Articular chondrocyte of knee joint (primary cell): ENCODE measurements at places on chromosomes 7 and 10. TPM values are rescaled to one million over a fixed set of nuclear protein-coding genes. Genes with fewer than 3 reads are reported as not detected.

The CTAGE15 gene
- total RNA-seq, result 1.2 TPM in 1 of 2 replicates, not detected in the other

The OPN4 gene
- not detected in 2 replicates for total RNA-seq

The OR6B1 gene
- total RNA-seq, result not detected in 2 replicates

The SPDYE5 gene
- 0.11 and 0.13 TPM in 2 replicates for total RNA-seq

The ATAD1 gene
- 46.9 and 48.3 TPM in 2 replicates for total RNA-seq

The HABP2 gene
- not detected in 2 replicates for total RNA-seq

The OR2A7 gene
- 1.9 and 2.6 TPM in 2 replicates for total RNA-seq

The ELN gene
- 198 TPM in 2 replicates for total RNA-seq

The AKR1D1 gene
- not detected in 2 replicates for total RNA-seq

The POLR3A gene
- 18.5 and 24.7 TPM in 2 replicates for total RNA-seq

The TMEM178B gene
- under 0.01 and 0.11 TPM in 2 replicates for total RNA-seq

The HOXA7 gene
- total RNA-seq, result 3.6 and 5.0 TPM in 2 replicates

The SPDYE2B gene
- total RNA-seq, result not detected in 2 replicates
